ENCODE measurements at places on chromosomes 13 and 19. TPM values are rescaled to one million over a fixed set of nuclear protein-coding genes. Genes with fewer than 3 reads are reported as not detected.

Gene OLFM4
- not detected for polyA plus RNA-seq

Gene CGB5
- not detected for polyA plus RNA-seq

Gene SCEL
- polyA plus RNA-seq = not detected

Gene ZNF444
- polyA plus RNA-seq = 6.2 TPM

Gene HNRNPM
- polyA plus RNA-seq = 245 TPM

Gene LRP3
- not detected for polyA plus RNA-seq

Gene GAPDHS
- polyA plus RNA-seq = not detected

Gene FFAR2
- not detected for polyA plus RNA-seq

Gene MVB12A
- 29.5 TPM for polyA plus RNA-seq

DNA sequence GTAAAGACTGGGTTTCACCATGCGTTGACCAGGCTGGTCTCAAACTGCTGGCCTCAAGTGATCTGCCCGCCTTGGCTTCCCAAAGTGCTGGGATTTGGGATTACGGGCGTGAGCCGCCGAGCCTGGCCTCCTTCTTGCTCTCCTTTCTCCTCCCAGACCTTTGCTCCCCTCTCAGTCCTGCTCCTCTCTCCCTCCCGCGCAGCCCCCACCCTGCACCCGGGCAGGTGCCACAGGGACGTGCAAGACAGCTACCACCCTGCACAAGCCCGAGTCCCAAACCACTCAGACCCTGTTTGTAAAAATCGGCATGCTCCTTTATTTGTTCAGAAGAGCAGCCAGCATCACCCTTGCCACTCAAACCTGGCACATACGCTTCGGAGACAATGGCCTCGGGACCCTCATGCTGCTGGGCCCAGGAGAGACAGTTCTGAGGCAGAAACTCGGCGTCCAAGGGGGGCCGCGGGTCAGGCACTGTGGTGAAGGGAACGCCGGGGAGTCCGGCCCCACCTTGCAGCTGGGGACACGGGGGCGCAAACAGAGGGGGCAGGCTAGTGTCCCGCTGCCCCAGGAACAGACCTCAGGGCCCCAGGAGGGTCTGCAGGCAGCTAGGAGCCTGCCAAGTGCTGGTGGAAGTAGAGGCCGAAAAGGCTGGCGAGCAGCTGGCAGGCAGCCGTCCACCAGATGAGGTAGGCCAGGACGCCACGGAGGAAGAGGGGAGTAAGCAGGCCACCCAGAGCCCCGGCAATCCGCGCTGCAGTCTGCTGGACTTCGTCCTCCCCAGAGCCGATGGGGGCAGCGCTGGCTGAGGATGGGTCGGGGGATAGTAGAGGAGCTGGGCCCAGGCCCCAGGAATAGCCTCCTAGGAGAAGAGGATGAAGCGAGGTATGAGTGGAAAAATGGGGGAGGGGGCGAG lies 18.7 kb downstream of the TMEM161A start:
- no peak for DNase-seq

DNA sequence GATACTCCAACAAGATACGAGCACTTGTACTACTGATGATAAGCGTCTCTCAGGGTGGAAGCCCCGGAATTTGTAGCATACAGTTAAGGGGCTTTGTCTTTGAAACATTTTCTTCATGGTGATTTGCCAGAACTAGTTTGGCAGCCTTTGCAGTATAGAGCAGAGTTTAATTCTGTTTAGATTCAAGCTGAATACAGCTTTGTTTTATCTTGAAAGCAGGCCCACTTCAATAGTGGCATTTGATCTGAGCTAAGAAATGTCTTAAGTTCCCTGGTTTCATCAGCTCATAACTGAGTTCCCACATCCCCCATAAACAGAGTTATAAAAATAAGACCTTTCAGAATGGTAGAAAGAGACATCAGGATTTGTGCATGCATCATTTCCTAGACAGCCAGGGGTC lies 125.9 kb downstream of the MIPEP start:
- no peak for DNase-seq

DNA sequence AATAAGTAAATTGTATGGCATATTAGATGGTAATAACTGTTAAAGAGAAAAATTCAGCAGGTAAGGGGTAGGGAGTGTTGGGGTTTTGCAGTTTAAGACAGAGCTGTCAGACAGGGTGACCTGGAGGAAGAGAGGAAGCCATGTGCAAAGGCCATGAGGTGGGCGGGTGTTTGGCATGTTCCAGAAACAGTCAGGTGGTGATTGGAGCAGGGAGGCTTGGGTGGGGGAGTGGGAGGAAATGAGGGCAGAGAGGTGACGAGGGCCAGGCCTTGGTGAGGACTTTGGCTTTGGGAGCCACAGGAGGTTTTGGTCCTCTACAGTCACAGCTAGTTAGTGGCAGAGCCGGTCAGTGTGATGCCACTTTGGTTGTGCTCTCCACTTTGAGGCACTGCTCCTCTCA lies 20.1 kb downstream of the RYR1 start:
- DNase-seq = no peak

DNA sequence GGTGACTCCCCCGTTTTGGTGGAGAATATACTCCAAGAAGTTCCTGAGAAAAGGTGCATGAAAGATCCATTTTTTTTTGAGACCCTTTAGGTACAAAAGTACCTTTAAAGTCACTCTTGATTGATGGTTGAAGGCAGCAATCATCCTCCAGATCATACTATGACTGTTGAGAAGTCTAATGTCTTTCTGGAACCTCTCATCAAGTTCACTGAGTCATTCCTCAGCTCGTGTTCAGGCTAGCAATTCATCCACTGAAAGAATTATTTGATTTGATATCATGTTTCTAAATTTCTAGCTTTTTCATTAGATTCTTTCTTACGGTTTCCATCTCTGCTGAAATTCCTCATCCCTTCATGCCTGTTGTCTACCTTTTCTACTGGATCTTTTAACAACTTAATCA lies 65.1 kb upstream of the GJB6 start:
- DNase-seq = no peak

- DNase-seq = peak; percentile 58
Measured at GRCh38 chr13:51764184-51765141, 39.5 kb downstream of the DHRS12 start.

DNA sequence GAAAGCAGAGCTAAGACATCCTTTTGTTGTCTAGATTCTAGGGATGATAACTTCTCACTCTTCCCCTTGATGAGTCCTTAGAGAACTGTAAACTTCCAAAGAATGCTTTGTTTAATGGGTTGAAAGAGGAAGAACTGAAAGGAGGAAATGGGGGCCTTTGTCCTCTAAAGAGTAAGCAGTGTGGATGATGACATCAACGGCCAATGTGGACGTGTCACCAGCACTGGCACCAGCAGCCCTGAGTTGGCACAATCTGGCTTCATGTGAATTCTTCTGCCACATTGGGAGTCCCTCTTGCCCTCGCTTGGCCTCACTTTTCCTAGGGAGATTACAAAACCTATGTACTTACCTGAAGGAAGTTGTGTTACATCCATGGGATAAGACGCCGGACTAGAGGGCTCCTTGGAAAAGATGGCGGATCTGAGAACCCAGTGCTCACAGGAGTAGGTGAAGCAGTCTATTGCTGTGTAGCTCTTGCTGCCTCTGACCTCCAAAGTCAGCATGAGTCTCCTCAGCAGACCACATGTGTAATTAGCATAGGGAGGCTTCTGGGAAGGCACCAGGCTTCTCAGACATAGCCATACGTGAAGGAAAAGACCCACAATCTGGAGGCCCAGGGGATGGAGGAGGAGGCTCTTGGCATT lies 62.8 kb downstream of the RGCC start:
- DNase-seq = no peak

DNA sequence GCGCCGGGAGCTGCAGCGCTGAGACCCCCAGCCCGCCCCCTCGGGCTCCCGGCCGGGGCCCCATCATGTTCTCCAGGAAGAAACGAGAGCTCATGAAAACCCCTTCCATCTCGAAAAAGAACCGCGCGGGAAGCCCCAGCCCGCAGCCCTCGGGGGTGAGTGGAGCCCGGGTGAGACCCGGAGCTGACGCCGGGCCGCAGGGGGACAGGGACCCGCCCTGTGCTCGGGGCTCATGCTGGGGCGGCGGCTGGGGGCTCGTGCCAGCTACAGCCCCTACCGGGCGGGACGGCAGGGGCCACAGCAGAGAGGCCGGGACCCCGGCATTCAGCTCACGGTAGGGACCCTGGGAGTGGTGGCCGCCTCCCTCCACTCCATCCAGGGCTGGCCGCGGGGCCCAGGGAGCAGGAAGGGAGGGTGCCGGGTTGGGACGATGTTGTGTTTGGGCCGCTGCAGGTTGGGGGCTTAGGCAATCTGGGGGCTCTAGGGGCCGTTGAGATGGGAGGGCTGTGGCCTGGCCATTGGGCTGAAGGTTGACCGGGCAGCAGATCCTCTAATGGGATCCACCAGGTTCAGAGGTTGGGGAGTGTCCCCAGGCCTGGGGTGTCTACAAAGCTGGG lies 482 bp downstream of the ARHGAP45 start:
- peak; percentile 87 for DNase-seq

DNA sequence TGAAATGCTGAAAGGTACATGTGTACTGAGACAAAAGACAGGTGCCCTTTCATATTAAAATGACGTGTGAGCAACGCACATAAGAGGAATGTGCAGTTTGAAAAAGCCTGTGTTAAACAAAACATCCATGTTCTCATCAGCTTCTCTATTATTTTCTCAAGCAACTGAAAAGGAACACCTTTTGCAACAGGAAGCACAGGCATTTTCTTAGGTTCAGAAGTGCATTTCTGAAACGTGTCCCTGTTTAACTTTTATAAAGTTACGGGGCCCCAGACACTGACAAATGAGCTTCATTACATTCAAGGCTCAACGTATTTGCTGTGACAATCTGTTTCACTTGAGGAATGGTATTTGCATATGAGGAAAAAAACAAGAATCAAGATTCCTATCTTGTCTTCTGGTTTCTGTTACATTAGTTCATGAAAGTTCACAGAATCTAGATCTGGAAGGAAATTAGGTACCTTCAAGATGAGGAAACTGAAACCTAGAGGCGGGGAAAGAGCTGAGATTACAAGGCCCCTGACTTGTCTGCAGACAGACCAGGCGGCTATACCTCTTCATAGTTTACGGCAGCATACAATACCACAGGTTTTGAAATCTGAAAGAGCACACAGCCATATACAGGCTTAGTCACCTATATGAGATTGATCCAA lies 431.7 kb downstream of the KLF12 start:
- peak; percentile 52 for DNase-seq

- DNase-seq = no peak
Measured at GRCh38 chr19:10408511-10409283, 5.4 kb upstream of the CDC37 start.

- DNase-seq = no peak
Measured at GRCh38 chr13:31192306-31192705, 7.5 kb upstream of the B3GLCT start.

DNA sequence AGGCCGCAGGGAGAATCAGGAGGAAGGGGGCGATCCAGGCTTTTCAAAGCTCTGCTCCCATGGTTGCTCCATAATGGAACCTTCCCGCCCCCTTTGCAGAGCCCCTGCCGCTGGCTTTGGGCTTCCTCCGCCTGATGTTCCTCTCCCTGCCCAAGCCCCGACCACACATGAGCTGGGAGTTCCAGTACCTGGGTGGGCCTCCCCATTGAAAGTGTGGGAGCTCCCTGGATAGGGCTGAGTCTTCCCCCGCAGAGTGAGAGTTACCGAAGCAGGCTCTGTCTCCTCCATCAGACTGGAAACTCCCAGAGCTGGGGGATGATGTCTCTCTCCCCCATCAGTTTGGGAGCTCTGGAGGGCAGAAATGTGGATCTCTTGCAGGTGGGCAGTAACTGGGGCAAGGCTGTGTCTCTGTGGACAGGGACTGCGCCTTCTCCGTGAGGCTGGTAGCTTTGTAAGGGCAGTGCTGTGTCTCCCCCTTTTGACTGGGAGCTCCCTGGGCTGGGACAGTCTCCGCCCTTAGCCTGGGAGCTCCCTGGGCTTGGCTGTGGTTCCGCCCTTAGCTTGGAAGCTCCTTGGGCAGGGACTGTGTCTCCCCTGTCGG lies 722 bp downstream of the DCAF15 start:
- no peak for DNase-seq

DNA sequence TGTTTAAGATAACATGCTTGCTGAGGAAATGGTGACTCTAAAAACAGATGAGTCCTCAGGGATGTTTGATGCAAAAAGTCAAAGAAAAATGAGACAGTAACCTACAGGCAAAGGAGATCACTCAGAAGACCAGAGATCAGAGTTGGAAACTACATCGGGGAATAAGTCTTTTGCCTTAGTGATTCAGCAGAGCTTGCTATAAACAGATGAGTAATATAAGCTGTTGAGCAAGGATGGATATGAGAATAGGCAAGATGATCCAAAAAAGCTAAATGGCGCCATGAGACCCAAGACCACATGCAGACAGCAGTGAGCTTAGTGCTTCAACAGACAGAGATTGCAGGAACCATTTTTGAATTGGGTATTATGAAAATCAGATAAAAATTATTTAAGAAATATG lies 168.6 kb downstream of the POSTN start:
- no peak for DNase-seq

- DNase-seq = no peak
Measured at GRCh38 chr13:51976423-51976822, 34.8 kb downstream of the ATP7B start.

DNA sequence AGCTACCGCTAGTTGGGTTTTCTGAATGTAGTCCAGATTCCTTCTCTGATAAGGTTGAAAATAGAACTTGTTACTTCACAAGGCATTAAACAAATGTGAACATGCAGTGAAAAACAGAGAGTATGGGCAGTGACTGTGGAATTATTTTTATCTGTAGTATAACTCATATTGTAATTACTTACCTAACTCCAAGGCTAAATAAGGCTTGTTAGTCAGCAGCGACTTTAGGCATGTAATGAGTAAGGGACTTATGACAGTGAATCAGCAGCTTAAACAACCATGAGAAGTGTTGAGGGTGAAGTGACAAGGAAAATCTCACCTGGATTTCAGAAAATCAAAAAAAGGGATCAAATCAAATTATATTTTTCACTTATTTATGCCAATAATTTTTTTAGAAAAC lies 1719.5 kb upstream of the MIR17HG start:
- DNase-seq = no peak

- no peak for DNase-seq
Measured at GRCh38 chr13:84985860-84986259, 813.4 kb downstream of the SLITRK6 start.

GRCh38 chr19:50478901-50479715 lies 2.5 kb upstream of the GARIN5A start:
- DNase-seq = no peak

DNA sequence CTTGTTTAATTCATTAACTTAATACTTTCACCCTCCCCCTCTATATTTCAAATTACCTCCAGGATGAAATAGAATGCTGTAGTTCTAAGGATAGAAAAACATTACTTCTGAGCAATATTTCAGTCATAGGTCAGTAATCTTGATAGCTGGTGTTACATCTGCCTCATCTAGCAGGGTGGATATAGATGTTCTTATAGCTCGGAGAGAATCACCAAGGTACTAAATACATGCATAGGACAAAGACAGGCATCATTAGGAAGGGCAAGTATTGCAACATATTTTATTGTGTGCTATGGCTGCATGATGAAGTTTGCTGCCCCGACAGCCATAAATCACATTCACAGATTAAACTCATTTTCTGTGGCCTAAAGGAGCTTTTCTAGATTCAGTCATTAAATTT lies 601.0 kb downstream of the FGF9 start:
- DNase-seq = no peak

DNA sequence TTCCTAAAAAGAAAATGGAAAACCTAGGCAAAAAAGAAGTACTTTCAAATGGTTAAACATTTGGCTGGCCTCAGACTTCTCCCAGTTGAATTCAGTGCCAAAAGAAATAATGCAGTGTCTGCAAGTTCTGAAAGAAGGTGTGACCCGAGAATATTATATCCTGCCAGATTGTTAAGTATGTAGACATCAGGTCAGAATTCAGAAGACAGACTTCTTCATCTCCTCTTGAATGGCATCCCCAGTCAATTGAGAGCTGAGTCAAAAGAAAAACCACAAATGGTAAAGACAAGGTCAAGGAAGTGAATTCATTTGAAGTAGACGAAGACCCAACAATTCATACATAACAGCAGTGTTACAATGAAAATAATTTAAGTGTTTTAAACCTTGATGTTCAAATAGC lies 194.5 kb downstream of the NBEA start:
- DNase-seq = no peak
